ENCODE measurements at places on chromosomes 1 and 21. TPM values are rescaled to one million over a fixed set of nuclear protein-coding genes. Genes with fewer than 3 reads are reported as not detected.

SYT2 gene
- total RNA-seq, result not detected

MXRA8 gene
- total RNA-seq, result 43.5 TPM

NKAIN1 gene
- 2.5 TPM for total RNA-seq

CD5L gene
- not detected for total RNA-seq

UBASH3A gene
- total RNA-seq, result 0.36 TPM

TMOD4 gene
- total RNA-seq, result not detected

CYP4B1 gene
- 116 TPM for total RNA-seq

KCNA2 gene
- total RNA-seq, result 0.60 TPM

FCER1G gene
- total RNA-seq, result 4.6 TPM

PLA2G2A gene
- total RNA-seq, result 6.4 TPM

- DNase-seq, result no peak
These were observed 30.6 kb downstream of the DNAJC6 start for GRCh38 chr1:65339866-65340468.

GRCh38 chr1:106843518-106843917 lies 213.0 kb upstream of the PRMT6 start:
- DNase-seq, result no peak

DNA sequence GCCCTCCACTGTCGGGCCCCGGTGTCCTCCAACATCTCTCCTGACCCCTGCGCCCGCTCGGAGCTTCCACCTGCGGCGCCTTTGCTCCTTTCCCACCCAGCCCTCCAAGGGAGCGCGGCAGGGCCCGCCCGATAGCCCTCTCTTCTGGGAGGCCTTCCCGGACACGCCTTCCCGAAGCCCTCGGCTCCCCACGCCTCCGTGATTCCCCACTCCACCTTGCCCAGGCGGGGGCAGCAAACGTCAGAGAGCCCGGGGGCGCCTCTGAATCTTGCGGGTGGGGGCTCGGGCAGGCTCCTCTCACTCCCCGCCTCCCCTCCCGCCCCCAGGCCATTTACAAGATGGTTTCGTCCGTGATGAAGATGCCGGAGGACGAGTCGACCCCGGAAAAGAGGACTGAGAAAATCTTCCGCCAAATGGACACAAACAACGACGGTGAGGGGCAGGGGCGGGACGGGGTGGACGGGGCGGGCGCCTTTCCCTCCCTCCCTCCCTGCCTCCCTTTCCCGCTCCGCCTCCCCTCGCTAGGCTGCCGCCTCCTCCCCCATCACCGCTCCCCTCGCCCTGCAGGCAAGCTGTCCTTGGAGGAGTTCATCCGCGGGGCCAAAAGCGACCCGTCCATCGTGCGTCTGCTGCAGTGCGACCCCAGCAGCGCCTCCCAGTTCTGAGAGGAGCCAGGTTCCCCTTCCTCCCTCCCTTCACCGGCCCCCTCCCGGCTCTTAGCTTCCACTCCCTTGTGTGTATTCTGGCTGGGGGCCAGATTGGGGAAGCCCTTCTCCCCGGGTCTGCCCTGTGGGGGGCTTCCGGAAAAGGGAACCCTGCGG lies 7.1 kb downstream of the HPCA start:
- DNase-seq, result no peak

DNA sequence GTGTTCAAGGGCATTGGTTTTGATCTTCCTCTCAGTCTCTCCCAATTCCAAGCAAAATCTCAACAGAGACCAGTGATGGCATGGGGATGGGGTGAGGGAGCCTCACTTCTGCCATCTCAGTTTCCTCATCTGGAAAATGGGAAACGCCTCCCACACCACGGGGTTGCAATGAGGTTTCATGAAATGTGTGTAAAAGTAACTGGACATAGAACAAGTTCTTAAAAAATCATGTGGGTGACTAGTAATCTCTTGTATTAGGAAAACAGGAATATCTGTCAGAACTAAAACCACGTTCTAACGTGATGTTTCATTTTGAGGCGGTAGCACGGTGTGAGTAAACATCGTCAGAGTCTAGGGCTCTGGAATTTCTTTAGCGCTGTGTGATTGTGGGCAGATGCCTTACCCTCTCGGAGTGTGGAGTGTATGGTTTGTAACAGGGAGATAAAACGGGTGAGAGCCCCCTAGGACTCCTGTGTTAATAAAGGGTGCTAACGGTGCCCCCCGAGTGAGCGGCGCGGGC lies 55.5 kb upstream of the DNAJC6 start:
- no peak for DNase-seq

GRCh38 chr1:72141875-72142274 lies 140.5 kb downstream of the NEGR1 start:
- DNase-seq, result no peak

GRCh38 chr1:172895050-172895460 lies 155.7 kb downstream of the TNFSF18 start:
- DNase-seq, result no peak

DNA sequence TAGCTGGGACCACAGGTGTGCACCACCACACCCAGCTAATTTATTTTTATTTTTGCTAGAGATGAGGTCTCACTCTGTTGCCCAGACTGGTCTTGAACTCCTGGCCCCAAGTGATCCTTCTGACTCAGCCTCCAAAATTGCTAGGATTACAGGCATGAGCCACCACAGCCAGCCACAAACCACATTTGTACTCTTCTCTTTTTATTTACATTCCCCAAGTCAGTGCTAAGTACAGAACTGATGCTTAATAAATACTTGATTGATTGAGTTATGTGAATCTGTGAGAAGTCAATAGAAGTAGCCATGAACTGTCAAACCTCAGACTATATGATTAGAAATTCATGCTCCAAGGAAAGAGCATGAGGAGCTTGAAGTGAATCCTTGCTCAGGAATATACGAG lies 48.5 kb upstream of the S1PR1 start:
- DNase-seq, result no peak

DNA sequence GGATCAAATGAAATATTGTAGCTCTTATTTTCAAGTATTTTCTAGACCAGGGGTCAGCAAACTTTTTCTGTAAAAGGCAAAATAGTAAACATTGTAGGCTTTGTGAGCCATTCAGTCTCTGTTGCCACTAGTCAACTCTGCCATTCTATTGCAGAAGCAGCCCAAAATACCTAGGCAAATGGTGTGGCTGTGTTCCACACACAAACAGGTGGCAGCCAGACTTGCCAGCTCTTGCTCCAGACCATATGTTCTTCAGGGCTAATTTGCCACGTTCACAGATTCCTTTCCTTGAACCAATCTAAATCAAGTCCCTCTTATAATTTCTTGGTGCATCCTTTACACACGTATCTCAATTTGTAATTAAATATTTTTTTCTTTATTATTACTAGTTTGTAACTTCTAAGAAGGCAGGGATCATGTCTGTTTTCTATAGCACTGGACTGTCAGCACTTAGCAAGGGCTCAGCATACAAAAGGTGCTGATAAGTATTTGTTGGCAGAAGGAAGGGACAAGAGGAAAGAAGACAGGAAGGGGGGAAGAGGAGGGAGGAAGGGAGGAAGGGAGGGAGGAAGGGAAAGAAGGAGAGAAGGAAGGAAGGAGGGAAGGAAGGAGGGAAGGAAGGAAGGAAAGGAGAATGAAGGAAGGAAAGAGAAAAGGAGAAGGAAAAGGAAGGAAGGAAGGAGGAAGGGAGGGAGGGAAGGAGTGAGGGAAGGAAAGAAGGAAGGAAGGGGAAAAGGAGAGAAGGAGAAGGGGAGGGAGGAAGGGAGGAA lies 106.5 kb upstream of the EDEM3 start:
- no peak for DNase-seq

DNA sequence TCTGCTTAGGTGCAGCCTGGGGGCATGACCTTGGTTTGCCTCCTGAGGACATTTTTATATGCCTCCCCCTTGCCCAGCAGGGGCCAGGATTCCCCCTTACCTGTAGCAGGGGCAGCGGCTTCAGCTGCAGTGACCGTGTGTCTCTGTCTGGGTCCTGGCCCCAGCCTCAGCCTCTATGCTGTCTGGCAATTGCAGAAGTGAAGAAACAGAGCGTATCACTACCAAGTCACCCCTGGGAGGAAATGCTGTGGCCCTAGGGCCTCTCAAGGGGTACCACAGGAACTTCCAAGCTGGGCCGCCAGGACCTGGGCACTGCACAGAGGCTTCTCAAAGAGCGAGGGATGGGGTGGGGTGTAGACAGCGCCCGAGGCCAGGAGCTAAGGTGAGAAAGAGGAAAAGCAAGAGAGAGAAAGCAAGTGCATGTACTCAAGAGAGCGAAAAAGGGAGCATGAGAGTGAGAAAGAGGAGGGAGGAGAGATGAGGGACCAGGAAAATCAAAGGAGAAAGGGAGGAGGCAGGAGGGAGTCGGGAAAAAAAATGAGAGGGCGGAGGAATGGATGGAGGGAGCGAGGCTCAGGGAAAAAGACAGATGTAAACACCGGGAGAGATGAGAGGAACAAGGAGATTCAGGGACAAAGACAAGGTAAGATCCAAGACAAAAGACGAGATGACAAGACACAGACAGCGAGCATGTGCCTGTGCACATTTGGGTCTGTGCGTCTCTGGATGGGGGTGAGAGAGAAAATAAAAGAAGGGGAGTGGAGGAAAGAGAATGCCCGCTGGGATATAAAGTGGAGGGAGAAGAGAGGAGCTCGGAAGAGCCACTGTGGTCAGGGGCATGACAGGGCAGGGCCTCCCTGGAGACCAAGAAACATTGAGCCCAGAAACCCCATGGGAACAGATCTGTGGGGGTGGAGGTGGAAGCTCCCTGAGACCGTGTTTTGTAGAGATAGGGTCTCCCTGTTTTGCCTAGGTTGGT lies at the start of gene PTAFR:
Gene PTAFR (minus strand): TSS at position 199 of the 979 bp plus-strand sequence. CDS start 25,669 bp downstream, outside the sequence.
- DNase-seq, result no peak

DNA sequence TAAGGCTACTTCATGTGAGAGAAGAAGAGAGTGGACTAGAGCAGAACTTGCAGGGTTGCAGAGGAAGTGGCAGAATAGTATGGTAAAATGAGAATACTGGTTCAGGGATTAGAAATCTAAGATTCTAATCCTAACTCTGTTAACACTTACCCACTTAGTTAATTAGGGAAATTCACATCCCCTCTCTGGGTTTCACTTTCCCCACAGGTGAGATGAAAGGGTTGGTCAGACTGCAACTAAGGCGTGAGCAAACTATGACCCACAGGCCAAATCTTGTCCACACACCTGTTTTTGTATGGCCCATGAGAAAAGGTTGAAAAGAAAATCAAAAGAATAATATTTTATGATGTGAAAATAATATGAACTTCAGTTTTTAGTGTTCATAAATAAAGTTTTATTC lies 117.5 kb downstream of the MACF1 start:
- DNase-seq, result no peak

- DNase-seq, result no peak
These were observed 38.7 kb downstream of the DSTYK start for GRCh38 chr1:205172729-205173366.

GRCh38 chr1:3787349-3787715 lies 9.0 kb downstream of the LRRC47 start:
- peak; percentile 53 for DNase-seq

DNA sequence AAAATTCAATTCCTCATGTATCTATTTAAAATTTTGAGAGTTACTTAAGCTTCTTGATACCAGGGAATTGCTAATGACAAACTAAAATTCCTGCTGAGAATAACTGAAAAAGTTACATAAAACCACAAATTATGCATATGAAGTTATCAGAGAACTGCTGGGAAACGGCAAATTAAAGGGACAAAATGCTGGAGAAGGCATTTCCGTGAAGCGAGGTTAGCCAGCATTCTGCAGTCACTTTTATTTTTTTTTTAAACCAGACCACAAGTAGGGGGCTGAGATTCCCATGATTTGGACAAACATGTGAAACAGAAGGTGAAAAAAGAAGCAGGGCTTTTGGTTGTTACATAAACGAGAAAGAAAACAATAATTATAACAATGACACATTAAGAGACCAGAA lies 737.6 kb upstream of the CHRM3 start:
- DNase-seq, result no peak

DNA sequence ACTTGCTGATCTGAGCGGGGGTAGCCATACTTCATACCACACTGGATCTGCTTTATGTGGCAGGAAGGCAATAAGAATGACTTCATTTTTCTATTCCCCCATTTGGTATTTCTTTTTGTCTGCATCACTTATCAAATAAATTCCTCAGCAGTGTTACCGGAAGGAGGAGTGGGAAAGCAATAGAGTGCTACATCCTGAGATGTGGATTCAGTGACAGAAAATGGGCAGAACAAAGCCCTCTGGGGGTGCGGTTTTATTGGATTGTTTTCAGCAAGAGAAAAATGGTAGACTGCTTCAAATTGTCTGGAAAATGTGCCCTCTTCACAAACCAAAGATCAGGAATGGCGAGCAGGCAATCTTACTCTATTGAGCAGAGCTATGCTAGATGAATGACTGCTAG lies 751.9 kb upstream of the NEGR1 start:
- no peak for DNase-seq

- peak; percentile 85 for DNase-seq
These were observed 54.7 kb upstream of the IFFO2 start for GRCh38 chr1:19010995-19011844.

- DNase-seq, result no peak
These were observed 64.6 kb downstream of the CAPN2 start for GRCh38 chr1:223776826-223777454.

DNA sequence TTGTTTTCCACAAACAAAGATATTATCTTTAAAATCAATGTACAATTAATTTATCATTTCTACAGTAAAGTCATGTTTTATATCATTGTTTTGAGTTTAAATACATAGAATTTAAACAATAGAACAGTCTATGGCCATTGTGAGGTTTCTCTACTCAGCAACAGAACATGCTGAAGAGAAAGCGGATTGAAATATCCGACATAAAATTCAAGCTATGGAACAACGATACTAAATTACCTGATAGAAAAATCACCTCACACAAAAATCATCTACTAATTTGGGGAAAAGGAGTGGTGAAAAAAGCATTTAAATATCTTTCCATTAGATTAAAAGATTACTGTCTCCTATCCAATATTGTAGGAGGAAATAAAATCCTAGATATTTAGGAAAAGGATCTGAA lies 12.6 kb downstream of the CDKN2C start:
- DNase-seq, result no peak

GRCh38 chr1:53734650-53735211 lies 4.2 kb downstream of the GLIS1 start:
- DNase-seq, result no peak

DNA sequence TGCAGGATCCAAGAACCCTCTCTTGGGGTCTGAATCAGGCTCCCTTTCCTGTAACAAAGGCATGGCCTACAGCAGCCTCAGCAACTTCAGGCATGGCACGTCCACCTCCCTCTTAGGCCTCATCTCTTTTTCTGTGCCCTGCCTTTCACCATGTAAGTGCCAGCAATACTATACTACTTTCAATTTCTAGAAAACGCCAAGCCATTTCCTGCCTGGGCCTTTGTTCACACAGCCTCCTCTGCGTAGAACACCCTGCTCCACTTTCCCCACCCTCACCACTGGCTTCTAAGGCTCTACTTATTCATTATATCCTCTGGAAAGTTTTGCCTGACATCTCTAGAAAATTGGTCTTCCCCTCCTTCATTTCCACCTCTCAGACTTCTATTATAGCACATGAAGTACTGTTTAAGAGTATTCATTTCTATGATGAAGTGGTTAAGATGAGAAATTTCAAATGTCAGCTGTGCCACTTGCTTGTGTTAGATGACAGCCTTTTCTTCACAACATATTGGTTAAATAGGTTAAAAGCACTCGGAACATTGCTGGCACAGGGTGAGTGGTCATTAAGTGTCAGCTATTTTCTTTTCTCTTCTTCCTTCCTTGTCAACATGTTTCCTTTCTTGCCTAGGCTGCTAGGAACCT lies 41.6 kb upstream of the VWA5B1 start:
- no peak for DNase-seq

GRCh38 chr1:8677782-8678181 lies 139.7 kb downstream of the RERE start:
- no peak for DNase-seq

GRCh38 chr21:44322621-44323325 lies 16.4 kb downstream of the CFAP410 start:
- DNase-seq, result no peak

- no peak for DNase-seq
These were observed 7.3 kb downstream of the HENMT1 start for GRCh38 chr1:108653431-108654105.

GRCh38 chr21:40886931-40887330 lies 40.0 kb upstream of the DSCAM start:
- no peak for DNase-seq
